ENCODE measurements at places on chromosomes 6 and 20.

DNA sequence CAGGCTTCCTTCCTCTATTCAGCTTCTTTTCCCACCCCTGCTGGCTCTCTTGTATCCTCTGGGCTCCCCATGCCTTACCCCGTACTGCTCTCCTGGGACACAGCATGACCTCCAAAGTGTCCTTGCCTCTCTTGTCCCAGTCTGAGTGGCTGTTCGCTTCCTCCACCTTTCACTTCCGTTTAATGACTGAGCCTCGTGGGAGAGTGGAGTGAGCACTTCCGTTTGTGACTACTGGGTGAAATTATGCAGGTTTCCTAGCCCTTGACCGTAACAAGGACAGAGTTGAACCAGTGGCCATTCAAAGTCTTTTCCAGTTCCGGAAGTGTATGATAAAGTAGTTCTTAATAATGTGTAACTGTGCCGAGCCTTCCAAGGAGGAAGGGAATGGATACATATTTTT lies 109.2 kb downstream of the ARID1B start:
- DNase-seq: no peak

DNA sequence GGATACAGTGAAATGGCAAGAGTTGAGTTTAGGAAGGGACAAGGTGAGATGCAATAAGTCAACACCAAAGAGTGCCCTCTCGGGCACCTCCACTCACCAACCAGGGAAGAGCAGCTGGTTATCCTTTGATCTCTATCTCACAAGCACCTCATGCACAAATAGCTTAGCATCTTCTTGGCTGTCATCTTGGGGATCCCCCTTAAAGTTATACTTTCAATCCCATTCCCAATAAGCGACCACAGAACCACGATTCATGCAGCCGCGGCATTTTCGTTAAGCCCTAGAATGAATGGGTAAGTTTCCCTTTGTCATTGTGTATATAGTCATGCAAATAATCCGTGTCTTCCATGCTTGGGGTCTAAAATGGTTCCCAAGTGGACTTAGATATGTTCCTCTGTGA lies 73.5 kb downstream of the ADTRP start:
- DNase-seq: no peak

DNA sequence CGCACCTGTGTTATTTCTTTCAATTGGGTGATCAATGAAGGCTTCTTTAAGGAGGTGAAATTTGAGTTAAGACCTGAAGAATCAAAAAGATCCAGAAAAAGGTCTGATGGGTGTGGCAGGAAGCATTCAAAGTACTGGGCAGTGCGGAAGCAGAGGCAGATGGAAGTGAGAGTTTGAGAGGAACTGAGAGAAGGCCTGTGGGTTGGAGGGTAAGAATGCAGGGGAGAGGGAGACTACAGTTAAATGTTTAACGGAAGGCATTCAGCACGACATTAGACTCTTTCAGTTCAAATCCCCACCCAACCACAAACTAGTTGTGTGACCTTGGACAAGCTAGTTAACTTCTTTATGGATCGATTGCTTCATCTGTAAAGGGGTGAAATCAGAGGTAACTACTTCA lies 50.5 kb upstream of the GCM1 start:
- no peak for DNase-seq

DNA sequence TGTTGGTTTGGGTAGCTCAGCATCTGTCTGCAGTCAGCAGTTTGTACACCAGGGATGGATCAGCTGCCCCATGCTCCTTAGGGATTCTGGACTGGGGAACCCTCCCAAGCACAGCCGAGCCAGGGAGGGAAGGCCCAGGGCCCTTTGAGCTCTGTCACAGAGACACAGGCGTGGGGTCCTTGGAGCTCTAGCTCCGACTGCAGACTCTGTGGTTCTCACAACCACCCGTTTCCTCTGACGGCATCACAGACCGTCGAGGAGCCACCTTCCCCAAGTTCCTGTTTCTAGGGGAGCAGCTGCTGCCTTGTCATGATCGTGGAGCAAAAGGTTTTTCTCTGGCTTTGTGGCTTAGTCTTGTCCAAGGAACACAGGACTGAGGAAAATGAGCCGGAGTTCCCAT lies at the start of gene SLA2:
Gene SLA2 (minus strand): TSS at position 199 of the 400 bp plus-strand sequence. CDS start 4,861 bp downstream, outside the sequence.
- DNase-seq: no peak

- DNase-seq: no peak
Observed at GRCh38 chr20:4469910-4470309, 251.8 kb upstream of the PRND start.

DNA sequence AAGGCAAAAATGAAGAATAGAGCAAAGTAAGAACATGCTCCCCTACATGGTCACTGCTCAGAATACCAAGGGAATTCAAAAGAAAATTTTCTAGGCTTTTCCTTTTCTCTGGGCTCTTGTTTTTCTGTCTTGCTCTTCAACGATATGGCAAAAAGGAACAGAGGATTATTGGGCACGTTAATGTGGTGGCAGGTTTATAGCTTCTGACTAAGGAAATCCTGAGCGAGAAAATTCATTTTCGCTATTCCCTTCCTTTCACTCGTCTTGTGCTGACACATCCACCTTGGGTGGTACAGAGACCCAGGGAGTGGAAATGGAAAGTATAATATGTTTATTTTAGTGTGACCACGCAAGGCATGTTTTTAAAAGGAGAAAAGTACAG lies 132.8 kb downstream of the TRIM27 start:
- DNase-seq: no peak

GRCh38 chr6:45624228-45624627 lies 246.5 kb upstream of the SUPT3H start:
- DNase-seq: no peak

GRCh38 chr6:106533054-106533453 lies 96.2 kb downstream of the RTN4IP1 start:
- no peak for DNase-seq

DNA sequence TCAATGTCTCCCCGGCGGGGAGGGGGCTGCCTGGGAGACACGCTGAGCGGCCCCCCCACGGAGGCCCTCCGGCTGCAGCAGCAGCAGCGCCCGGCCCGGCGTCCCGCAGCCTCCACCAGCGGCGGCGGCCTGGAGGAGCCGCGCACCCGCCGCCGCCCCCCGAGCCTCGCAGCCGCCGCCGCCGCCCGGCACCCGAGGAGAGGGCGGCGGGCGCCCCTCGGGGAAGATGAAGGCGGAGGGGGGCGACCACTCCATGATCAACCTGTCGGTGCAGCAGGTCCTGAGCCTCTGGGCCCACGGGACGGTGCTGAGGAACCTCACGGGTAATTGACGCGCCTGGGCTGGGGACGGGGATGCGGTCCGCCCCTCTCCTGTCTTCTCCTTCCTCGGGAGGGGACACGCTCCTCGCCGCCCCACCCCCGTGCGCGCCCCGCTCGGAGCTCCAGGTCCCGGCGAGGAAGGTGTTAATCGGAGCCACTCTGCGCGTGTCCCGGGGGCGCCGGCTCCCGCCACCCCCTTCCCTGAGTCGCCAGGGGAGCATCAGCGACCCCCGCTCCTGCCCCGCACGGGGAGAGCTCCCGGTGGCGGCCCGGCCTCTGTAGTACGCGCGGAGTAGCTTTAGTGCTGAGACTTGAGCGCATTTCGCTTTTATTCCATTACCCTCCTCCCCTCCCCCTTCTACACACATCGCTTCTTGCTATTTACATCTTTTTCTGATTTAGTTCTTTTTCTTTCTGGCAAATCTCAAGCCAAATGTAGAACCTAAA lies 686 bp downstream of the TMEM170B start:
- DNase-seq: no peak

GRCh38 chr6:83068616-83069015 lies 1.1 kb downstream of the DOP1A start:
- no peak for DNase-seq

DNA sequence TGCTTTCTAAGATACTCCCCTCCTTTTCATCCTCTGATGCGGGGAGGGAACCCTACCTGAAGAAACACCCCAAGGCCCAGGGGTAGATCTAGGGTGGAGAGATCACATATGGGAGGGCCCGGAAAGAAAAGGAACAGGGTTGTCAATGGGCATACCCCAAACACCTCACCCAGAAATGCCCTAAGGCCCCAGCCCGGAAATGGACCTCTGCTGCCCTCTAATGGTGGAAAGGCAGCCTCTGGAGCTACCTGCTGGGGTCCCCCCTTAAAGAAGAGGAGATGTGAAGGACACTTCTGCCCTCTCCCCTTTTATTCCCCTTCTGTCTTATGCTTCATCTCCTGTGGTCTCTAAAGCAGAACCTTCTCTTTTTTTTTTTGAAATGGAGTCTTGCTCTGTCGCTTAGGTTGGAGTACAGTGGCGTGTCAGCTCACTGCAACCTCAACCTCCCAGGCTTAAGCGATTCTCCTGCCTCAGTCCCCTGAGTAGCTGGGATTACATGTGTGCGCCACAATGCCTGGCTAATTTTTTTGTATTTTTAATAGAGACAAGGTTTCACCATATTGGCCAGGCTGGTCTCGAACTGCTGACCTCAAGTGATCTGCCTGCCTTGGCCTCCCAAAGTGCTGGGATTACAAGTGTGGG lies 458 bp upstream of the ARMC12 start:
- DNase-seq: peak; percentile 47

DNA sequence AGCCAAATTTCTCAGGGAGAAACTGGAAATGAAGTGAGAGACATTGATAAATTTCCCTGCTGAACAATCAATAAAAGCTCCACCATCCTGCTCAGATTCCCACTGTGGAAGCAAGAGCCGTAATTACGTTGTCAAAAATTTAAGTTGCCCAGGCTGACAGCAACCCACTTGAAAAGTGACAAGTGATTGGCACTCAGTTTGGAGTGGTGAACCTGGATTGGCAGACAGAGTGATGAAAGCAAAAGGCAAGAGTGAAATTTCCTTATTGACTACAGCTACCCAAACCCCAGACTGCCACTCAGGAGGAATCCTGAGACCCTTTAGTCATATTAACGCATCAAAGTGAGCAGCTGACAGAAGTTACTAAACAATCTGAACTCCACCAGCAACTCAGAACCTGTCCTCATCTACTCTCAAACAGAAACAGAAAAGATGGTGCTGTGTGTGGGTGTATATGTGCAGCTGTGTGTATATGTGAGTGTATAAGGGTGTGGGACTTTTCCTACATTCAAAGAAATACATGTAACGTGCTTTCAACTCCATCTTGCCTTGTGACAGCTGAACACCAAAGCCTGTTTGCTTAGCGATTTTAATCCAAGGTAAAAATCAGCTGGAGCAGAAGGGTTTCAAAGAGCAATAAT lies 157.4 kb downstream of the PKHD1 start:
- DNase-seq: no peak

DNA sequence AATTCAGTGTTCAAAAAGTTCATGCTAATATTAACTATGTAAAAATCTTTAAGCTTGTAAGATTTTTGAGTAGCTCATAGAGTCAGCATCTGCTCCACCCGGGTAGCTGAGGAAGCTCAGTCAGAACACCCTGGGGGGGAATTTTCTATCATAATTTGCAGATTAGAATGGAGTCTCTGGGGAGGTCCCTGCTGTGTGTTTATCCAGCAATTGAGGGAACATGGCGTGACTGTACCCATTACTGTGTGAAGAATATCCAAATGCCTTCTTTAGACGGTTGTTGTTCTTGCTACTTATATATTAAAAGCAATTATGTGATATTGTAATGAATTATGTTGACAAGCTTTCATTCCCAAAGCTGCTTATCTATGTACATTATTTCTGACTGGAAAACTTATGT lies 64.8 kb downstream of the AIG1 start:
- no peak for DNase-seq

GRCh38 chr20:10863337-10864060 lies 189.7 kb upstream of the JAG1 start:
- DNase-seq: peak; percentile 83

DNA sequence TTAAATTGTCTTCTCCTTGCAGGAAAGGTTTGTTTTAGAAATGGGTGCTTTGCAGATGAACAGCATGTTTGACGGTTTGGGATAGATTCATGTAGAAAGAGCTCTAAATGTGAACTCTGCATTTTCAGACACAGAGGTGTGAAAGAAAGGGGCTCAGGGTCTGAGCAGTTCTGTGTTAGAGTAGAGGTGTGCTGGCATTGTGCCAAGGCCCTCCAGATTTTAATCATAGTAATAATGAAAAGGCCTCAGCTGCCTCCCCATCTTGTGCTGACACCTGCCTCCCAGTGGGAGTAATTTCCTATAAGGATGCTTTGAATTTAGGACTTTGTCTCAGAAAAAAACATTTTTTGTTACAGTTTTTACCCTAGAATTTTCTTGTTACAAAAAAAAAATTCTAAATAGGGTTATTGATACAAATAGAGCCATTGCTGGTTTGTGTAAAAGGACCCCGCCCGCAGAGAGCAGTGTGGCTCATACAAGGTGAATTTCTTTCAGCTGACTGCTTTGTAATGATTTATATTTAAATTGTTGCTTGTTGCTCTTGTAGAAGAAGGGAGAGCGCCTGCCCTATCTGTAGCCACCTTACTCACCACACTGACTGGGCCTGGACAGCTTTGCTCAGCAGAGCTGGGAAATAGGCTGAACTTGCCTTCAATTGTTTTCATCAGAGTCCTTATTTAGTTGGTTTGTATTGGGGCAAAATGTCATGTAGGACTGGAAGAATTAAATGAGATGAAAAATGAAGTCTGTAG lies 294.5 kb downstream of the ZFAND3 start:
- DNase-seq: no peak

DNA sequence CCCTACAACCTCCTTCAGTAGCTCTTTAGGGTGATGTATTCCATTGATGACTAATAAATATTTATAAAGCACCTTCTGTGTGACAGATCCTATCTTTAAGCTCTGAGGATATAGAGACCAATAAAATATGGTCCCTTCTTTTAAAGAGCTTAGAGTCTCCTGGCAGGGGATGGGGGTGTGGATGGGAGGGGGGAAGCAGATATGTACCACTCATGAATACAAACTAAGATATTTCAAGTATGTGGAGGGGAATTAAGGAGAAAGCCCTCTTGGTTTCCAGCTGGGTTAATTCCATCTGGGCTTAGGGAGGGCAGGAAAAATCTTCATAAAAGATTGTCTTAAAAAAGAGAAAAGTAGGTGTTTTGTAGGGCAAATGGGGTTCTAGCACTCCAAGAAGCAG lies 21.6 kb upstream of the FBXO9 start:
- peak; percentile 34 for DNase-seq

DNA sequence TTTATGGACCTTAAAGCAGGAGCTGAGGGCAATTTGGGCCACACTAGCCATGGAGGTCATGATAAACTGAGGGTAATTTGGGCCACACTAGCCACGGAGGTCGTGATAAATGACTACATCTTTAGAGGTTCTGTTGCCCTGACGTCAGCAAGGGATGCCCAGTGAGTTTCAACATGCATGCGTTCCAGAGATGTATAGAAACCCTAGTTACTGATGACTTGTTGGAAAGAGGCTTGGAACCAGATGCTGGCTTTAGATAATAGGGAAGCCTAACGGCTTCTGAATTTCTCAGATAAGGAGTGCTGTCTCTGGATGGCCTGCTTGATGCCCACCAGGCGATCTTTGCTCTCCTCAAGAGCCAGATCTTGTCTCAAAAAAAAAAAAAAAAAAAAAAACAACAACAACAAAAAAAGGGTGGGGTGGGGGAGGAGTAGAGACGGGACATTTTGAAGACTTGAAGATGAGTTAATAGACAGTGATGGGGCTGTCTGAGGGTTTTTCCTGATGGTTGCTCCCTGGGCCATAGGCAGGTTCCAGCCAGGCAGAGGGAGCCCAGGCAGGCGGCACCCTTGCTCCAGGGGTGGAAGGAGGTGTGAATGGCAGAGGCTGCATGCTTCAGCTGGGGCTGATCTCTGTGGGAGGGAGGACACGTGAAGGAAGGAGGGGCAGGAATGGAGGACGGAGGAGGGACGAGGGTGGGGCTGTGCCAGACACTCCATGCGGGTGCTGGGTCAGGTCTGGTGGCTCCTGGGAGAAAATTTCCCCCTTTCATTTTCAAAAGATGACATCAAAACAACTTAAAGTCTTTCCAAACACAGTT lies 27.0 kb upstream of the FRMD1 start:
- DNase-seq: no peak

- no peak for DNase-seq
Observed at GRCh38 chr6:129902681-129903080, 41.6 kb upstream of the TMEM244 start.

Data from fibroblast of gingiva (primary cell).